CD4-positive, alpha-beta T cell treated with Interleukin-2 at 100 ng/mL for 4 hours (primary cell): ENCODE measurements at places on chromosomes 2 and 18.

- no peak for DNase-seq
Measured at GRCh38 chr18:46171331-46171730, 67.1 kb downstream of the HAUS1 start.

DNA sequence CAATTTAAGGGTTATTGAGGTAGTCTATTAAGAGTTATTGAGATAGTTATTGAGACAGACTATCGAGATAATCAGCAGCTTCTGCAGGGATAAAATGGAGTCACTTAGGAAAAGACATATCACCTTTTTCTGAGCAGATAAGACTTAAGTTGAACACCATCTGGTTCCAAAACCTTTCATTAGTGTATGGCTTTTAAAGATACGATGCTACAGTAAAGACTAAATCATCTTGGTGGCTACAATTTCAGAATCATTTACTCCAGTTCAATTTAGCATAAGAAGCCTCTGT, 68.6 kb upstream of the DNAJC10 start:
- DNase-seq, result no peak

DNA sequence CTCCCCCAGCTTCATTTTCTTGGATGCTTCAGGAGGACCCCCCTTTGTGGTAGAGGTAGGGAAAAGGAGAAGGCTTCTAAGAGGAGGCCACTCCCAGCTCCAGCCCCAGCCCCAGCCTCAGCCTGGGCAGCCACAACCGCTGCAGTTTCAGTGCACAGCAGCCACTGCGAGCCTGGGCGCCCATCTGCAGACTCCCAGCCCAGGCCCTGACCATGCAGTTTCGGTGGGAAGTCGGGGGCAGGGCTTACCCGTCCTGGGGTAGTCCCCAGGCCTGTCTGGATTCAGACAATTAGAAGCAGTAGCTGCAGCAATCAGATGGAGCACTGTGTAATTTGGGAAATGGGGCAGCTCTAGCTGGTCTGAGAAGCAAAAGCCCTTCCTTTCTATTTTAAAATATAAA, 28.6 kb downstream of the ITM2C start:
- DNase-seq, result no peak

GRCh38 chr2:54529935-54530334, 73.8 kb downstream of the SPTBN1 start:
- DNase-seq, result no peak

DNA sequence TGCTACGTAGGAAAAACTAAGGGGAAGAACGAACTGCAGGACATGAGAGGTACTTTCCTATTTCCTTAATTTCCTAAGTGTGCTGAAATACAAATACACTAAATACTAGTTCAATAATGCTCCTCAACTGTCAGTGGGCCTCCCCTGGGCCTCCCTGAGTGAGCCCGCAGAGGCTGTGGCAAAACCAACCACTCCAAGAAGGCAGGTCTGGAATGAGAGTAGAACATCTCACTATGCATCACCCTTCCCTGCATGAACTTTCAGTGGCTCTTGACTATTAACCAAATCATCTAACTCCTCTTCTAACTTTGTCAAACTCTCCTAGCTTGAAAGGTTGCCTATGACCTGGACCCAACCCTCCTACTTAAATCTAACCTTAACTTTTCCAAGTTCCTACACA, 84.6 kb downstream of the THADA start:
- DNase-seq, result no peak

- DNase-seq, result peak; percentile 16
Measured at GRCh38 chr2:138504546-138505235, 3.1 kb downstream of the SPOPL start.

DNA sequence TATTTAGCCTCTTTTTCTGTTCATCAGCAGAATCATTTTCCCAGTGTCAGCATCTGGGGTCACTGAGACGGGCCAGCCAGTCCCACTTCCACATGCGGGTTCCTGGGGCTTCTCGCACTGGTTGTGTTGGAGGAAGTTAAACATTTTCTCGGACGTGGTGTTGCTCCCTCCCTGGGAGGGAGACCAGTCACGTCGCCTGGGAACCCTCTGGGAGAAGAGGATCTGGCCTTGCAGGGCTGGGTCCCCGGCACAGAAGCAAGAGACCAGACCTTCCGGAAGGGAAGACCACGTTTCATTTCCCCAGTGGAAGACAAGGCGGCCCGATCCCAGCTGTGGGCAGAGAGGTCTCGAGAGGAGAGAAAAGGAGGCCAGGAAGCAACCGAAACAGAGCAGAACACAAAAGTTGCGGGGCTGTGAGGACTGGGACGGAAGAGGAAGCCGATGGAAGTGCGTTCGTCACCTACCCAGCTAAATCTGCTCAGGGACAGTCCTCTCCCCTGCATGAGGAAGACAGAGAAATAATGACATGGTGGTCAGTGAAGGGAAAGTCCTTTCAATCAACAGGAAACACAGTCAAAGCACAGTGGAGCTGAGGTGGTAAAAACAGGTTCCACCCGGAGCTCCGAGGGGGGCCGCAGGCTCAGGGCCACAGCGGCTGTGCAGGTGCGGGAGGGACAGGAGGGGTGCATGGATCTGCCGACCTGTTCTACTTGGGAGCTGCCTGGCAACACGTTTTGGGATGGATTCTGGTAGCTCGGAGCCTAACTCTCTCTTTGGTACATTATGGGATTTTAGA, 144.4 kb downstream of the MBP start:
- no peak for DNase-seq

GRCh38 chr2:44777036-44777435, 164.5 kb upstream of the SIX3 start:
- no peak for DNase-seq

GRCh38 chr2:141103216-141103615, 1027.6 kb downstream of the LRP1B start:
- no peak for DNase-seq

DNA sequence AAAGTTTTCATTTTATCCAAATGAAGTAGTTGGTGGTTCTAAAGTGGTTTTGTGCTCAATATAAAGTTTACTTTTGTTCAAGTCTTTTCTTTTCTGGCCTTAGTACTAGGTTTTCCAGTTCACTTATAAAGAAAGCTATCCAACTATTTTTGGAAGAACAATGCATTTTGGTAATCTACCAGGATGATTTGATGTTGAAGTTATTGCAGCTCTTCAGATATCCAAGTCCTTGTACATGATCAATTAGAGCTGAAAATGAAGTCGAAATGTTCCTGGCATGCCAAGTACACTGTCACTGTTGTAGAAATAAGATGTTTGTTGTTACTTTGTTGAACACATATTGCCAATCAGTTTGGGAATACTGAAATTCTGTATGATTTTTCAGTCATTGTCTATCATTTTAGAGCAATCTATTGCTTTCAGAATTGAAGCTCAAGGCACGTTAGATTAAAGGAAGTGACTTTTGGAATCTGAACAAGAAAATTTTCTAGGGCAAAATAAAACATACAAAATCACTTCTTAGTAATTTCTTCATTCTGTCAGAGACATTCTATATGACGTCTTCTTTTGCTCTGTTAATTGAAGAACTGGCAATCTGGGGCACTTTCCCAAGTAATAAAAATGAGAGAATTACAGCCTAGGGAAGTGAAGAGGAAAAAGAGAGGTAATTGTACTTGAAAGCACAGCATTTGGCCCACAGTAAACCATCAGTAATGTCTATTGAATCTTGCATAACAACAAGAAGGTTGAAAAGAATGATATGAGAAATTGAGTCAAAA, 232.3 kb downstream of the MREG start:
- DNase-seq, result no peak

DNA sequence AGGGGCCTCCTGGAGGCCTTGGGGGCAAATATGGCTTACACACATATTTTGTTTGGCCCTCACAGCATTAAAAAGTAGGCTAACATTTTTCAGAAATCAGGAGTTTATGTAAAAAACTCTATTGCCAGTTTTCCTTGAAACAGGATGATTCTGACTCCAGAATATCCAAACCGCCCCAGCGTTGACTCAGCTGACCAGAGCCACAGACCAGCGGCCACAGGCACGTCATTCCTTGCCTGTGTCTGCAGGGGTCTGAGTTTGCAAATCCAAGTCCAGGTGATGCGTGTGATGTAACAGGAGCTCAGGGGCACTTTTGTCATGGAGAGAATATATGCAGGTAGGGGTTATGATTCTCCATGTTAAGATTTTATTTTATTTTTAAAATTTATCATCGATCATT, 79.4 kb upstream of the ALKAL2 start:
- DNase-seq, result no peak

DNA sequence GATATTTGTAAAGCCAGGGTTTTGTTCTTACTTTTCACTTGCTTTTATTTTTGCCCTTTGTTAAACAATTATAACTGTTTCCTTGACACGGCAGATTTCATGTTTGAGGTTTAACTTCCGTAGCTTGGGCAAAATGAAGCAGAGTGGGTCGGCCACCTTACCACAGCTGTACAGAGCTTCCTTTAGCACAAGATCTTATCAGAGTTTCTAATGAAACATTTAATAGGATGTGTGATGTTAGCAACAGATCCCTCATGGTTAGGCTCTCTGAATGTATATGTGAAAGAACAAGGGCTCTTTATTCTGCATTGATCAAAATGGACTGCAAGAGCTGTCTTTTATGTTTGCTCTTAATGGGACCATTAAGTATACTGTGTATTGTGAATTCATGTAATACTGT, 22.3 kb downstream of the RNF125 start:
- peak; percentile 74 for DNase-seq

- no peak for DNase-seq
Measured at GRCh38 chr2:233474308-233475160, 92.0 kb downstream of the USP40 start.

DNA sequence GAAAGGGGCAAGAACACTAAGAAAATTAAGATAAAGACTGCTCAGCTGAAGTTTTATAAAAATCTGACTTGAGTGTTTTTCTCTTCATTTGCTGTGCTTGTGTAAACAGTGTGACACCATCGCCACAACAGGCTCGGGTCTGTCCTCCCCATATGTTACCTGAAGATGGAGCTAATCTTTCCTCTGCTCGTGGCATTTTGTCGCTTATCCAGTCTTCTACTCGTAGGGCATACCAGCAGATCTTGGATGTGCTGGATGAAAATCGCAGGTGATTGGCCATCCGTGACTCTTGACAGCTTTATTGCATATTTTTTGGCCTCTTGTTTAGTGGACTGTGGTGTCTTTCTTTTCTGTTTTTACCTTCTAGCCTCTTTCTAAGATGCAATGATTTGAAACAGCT, 22.1 kb downstream of the MFF start:
- DNase-seq, result no peak

GRCh38 chr18:65748321-65748720, 2.5 kb upstream of the CDH7 start:
- no peak for DNase-seq

GRCh38 chr18:38956068-38956467, 1390.5 kb upstream of the CELF4 start:
- no peak for DNase-seq

GRCh38 chr18:63177919-63178821, 141.4 kb downstream of the BCL2 start:
- no peak for DNase-seq

- no peak for DNase-seq
Measured at GRCh38 chr2:67237288-67237687, 159.8 kb upstream of the ETAA1 start.
